Gastroesophageal sphincter (tissue), 4 donors: ENCODE measurements at places on chromosomes 2 and 18.

GRCh38 chr18:30386624-30387023 is 655.9 kb downstream of the DSC3 start:
- ATAC-seq: no peak

- no peak for ATAC-seq
Observed at GRCh38 chr2:183383854-183384253, 259.6 kb downstream of the NUP35 start.

DNA sequence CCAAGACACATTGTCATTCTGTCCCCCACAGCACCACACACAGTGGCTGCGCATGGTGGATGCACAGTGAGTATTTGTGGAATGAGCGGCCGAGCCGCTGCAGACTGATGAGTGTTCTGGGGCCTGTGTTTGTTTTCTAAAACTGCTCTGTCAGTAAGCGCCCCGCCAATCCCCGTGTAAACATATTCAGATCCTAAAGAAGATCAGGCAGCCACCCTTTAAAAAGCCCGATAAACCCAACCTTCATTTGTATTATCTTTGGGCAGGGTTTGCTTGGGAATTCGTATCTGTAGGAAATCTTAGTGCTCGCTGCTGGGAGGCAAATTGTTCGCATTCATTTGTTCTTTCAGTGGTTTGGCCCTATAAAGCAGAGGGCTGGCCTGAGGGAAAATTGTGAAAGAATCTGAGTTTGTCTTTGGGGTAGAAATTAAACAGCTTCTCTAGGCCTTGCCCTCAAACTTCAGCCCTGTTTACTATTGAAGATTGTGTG is 68.6 kb downstream of the TGOLN2 start:
- no peak for ATAC-seq

DNA sequence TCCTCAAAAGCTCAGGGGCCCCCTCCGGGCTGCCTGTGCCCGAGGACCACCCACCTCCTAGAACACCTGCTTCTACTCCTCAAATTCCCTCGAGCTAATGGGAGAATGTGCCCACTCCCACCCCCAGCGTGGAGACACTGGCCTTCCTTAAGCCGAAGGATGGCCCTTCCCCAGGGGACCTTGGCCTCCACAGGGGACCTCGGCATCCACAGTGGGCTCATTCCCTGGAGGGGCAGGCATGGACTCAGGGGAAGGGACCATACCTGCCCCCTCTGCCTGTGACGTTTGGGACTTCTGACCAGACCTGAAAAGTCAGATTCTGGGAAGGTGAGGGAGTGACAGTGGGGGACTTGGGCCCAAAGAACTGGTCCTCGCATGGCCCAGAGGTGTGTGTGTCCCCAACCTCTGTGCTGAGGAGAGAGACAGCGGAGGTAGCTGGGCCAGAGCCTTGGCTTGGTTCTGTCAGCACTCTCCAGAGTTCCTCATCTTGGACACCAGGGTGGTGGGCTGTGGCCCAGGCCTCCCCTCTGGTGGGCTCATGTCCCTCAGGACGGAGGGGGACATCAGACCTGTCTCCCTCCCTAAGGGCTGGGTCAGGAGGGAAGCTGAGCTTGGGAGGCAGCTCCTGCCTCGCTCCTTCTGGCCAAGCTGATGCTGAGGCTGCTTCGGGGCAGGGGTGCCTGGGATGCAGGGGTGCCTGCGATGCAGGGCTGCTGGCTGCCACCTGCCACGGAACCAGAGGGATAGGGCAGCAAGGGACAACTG is 240.4 kb downstream of the HAUS1 start:
- no peak for ATAC-seq

DNA sequence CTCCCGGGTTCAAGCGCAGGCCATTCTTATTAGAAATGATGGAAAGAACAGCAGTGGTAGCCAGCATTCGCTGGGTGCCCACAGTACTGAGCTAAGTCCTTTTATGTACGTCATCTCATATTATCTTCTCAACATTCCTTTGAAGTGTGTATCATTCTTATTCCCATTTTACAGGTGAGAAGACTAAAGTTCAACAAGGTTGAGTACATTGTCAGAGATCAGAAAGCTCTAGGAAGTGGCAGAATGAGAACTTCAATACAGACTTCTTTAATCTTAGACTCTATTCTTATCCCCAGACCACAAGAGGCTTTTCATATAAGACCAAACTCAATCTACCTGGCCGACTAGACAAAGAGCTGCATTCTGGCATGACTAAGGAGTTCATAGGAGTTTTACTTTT is 86.7 kb downstream of the NPAS2 start:
- ATAC-seq: no peak

GRCh38 chr18:63025251-63026090 is 294.1 kb downstream of the BCL2 start:
- ATAC-seq: no peak

GRCh38 chr18:36536426-36536825 is 238.9 kb downstream of the FHOD3 start:
- ATAC-seq: no peak

DNA sequence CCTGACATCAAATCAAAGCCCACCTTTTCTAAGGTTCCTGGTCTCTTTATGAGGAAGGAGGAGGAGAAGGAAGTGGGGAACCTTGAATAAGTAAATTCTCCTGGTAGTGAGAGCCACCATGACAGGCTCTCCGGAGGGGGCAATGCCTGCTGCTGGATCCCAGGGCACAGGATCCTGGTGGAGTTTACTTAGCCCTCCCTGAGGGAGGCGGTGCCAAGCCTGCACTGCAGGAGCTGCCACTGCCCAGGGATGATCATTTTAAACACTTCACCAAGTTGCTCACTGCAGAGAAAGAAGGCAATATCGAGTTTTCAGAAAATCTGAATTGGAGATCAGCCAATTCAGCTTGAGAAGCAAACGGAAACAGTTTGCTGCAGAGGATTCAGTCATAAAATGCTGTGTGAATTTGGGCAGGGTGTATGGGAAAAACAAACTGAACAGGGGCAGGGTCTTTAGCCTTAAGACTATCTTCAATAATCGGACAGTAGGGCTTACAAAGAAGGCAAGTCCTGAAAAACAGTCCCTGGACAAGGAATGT is 200.7 kb downstream of the RAD51AP2 start:
- no peak for ATAC-seq

- ATAC-seq: peak; percentile 79
Observed at GRCh38 chr2:18479947-18480369, 80.5 kb downstream of the RDH14 start.

DNA sequence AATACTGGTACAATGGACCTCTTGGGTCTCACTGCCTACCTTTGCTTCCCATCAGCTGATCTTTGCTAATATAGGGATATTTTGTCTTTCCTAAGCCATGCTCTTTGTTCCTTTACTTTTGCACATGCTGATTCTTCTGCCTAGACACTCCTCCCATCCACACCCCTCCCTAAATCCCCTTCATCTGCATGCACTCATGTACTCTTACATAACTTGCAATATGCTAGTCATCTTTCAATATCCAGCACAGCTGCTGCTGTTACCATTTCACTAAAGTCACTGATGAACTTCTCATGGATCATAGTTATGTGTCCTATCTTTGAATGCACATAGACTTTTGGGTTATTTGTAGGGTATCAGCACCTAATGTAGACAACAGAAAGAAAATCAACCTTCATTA is 18.5 kb upstream of the DTNA start:
- no peak for ATAC-seq

DNA sequence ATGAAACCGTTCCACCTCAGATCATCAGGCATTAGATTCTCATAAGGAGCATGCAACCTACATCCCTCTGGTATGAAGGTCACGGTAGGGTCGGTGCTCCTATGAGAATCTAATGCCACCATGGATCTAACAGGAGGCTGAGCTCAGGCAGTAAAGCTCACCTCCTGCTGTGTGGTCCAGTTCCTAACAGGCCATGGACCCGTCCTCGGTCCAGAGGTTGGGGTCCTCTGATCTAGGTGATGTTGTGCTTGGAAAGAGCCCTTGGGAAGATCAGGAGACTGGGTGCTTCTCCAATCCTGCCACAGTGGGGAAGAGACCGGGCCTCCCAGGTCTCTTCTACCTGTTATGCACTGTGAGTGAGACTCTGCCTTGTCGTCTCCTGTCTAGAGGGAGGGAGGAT is 104.6 kb downstream of the ACKR3 start:
- ATAC-seq: no peak

DNA sequence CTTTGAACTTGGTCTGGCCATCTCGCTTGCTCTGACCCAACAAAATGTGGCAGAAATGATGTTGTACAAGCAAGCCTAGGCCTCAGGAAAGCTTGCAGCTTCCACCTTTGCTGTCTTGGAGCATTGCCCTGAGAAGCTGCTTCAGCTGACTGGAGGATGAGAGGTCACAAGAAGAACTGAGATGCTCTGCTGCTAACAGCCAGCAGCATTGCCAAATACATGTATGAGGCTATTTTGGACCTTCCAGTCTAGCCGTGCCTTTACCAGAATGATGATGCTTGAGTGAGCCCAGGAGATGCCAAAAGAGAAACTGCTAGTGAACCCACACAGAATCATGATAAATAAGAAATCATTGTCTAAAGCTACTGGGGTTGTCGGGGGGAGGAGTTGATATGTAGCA is 13.2 kb upstream of the ITGAV start:
- no peak for ATAC-seq

GRCh38 chr2:235088496-235088921 is 136.7 kb downstream of the SH3BP4 start:
- ATAC-seq: peak; percentile 53

DNA sequence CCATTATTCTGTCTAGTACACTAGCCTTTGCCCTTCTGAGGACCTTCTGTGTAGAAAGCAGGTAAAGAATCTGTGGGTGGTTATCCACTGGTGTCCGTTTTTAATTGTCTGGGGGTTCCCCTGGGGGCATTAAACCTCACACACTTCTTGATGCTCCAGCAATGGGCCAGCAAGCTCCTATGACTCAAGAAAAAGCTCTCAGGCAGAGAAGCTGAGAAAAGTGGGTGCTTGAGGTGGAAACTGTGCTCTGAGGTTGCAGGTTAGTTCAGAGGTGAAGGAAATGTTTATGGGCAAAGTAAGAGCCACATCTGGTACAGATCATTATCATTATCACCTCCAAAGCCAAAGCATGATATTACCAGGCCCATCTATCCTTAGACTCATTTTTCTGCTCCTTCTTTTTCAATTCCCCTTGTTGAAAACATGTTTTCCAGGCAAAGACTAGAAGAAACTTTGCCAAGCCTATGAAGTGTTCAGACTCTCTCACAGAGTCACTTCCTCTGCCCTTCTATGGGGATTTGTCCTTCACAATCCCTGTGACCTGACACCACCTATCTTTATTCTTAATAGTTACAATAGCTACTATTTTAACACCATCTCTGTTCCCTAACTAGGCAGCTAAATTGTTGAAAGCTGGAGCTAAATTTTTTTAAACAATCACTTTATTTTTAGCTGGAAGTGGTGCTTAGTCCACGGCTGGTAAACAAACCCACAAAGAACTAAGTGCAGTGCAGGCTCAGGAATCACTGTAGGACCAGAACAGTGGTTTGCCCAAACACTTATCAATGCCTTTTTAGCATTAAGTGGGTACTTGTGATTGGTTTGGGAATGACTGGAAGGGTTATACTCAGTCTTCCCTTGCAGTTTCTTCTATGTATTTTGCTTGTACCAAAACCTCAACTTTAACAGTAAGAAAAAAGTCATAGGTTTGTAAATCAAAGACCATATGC is 512.8 kb upstream of the POU3F3 start:
- no peak for ATAC-seq
